ENCODE measurements at places on chromosomes 4 and X. TPM values are rescaled to one million over a fixed set of nuclear protein-coding genes. Genes with fewer than 3 reads are reported as not detected.

The GPM6B gene
- total RNA-seq, result 49.6 TPM

The AMTN gene
- not detected for total RNA-seq

The TAF7L gene
- total RNA-seq, result not detected

The NUP54 gene
- total RNA-seq, result 107 TPM

The CCDC160 gene
- total RNA-seq, result 21.6 TPM

- no peak for DNase-seq
- no peaks in the 10 kb centered on the region for H3K36me3 ChIP-seq
- H3K27me3 ChIP-seq, result no peaks in the 10 kb centered on the region
Measured at GRCh38 chr4:180949424-180950213, 1293.6 kb upstream of the TENM3 start.

GRCh38 chrX:115344885-115345614 is 55.5 kb downstream of the LUZP4 start:
- H3K27ac ChIP-seq, result peak overlapping the region; percentile 63
- peaks cover 24% of the 10 kb centered on the region for H3K4me1 ChIP-seq
- no peaks in the 10 kb centered on the region for H3K27me3 ChIP-seq
- no peaks in the 10 kb centered on the region for H3K36me3 ChIP-seq
- no peak overlapping the region for H3K4me3 ChIP-seq

- H3K27me3 ChIP-seq, result no peaks in the 10 kb centered on the region
- H3K4me1 ChIP-seq, result no peaks in the 10 kb centered on the region
- no peaks in the 10 kb centered on the region for H3K36me3 ChIP-seq
Measured at GRCh38 chrX:52424656-52425055, 55.8 kb downstream of the XAGE2 start.

GRCh38 chr4:48704091-48704802 is 75.8 kb downstream of the FRYL start:
- no peak overlapping the region for H3K4me3 ChIP-seq
- peak overlapping the region; percentile 50 for H3K27ac ChIP-seq
- no peaks in the 10 kb centered on the region for H3K27me3 ChIP-seq
- H3K36me3 ChIP-seq, result no peaks in the 10 kb centered on the region
- DNase-seq, result no peak

DNA sequence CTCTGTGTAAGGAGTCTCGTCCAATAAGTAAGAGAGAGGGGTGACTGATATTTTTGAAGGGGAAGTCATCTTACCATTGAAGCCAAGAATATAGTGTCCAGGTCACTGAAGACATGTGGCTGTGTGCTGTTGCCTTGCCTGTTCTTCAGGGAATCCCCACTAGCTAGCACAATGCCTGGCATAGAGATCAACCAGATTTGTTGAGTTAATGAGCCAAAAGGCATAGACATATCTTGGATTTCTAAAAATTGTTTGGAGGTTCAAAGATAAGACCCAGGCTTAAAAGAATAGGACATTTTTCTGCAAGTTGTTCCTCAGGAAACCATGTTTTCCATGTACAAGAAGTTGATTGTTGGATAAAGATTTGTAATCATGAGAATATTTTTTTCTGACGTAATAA is 119.3 kb upstream of the DKK2 start:
- H3K4me3 ChIP-seq, result no peak overlapping the region
- H3K27me3 ChIP-seq, result no peaks in the 10 kb centered on the region
- peaks cover 7% of the 10 kb centered on the region for H3K4me1 ChIP-seq
- no peak for DNase-seq

GRCh38 chrX:2507904-2508627 is 7.3 kb upstream of the DHRSX start:
- no peak overlapping the region for H3K27ac ChIP-seq
- no peak for DNase-seq
- no peaks in the 10 kb centered on the region for H3K36me3 ChIP-seq
- peaks cover 3% of the 10 kb centered on the region for H3K4me1 ChIP-seq

Measured in neural progenitor cell (in vitro differentiated cells).